ENCODE measurements at places on chromosomes 1 and 21.

DNA sequence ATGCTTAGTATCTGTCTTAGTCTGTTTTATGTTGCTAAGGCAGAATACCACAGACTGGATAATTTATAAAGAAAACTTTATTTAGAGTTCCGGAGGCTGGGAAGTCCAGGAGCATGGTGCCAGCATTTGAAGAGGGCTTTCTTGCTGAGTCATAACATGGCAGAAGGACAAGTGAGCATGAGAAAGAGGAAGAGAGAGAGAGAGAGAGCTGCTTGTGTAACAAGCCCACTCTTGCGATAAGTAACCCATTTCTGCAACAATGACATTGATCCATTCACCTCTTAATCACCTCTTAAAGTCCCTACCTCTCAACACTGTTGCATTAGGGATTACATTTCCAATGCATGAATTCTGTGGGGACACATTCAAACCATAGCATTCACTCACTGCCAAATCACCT lies 11.7 kb upstream of the MYOCOS start:
- no peak for DNase-seq

DNA sequence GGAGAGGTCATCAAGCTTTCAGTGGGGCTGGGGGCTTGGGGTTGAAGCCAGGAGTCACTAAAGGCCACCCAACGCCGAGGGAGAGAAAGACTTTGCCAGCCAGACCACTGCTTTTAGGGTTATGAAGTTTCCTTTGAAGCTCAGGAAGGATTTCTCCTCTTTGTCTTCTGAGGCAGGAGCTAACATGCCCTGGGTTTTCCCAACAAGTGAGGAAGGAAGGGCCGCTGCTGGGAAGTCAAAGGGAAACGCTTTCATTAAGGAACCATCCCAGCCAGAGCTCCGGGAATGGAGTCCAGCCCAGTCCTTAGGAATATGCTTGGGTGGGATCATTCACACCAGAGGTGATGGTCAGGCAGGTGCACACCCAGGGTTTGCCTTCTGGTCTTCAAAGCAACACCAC lies 436.9 kb downstream of the PRDM2 start:
- DNase-seq: no peak

DNA sequence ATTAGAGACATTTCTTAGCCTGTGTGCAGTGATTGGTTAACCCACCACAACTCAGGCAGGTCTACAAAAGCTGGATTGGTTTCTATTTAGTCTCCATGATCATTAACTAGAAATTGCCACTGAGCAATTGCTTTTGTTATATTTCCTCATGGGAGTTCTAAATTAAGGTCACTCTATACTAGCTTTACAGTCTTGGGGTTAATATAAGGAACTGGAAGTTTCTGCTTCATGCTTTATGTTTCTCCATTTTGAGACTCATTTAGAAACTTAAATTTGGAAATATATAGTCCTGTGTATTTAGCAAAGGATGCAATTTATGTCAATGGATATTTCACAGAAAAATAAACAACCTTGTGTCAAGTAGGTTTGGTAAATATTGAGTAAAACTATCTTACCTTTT lies 137.5 kb downstream of the HLX start:
- DNase-seq: no peak

DNA sequence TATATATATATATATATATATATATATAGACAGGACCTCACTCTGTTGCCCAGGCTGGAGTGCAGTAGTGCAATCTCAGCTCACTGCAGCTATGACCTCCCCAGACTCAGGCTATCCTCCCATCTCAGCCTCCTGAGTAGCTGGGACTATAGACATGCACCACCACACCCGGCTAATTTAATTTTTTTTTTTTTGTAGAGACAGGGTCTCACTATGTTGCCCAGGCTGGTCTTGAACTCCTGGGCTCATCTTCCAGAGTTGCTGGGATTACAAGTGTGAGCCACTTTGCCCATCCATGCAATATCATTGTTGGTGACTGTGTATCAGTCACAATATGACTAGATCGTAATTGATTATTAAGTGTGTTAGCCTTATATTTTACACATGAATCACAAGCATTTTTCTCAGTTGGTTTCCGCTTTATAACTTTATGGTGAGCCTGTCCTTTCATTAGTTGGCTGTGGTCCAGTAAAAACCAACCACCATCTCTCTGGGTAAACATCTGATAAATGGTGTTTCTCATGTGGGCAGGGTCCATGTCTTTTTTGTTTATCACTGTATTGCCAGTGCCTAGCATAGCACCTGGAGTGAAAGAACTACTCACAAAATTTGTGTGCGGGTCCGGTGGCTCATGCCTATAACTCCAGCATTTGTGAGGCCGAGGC lies 63.6 kb downstream of the MYOM3 start:
- no peak for DNase-seq
